ENCODE measurements at places on chromosomes 1 and 21. TPM values are rescaled to one million over a fixed set of nuclear protein-coding genes. Genes with fewer than 3 reads are reported as not detected.

Gene SLX9
- 9.7 TPM for polyA plus RNA-seq

- no peaks in the 10 kb centered on the region for H3K36me3 ChIP-seq
- H3K4me3 ChIP-seq: peak overlapping the region; percentile 86
- DNase-seq: peak; percentile 87
- no peaks in the 10 kb centered on the region for H3K27me3 ChIP-seq
Observed at GRCh38 chr1:154998818-154999570, 3.6 kb upstream of the ZBTB7B start.

Gene SPRR2B
- polyA plus RNA-seq: not detected

DNA sequence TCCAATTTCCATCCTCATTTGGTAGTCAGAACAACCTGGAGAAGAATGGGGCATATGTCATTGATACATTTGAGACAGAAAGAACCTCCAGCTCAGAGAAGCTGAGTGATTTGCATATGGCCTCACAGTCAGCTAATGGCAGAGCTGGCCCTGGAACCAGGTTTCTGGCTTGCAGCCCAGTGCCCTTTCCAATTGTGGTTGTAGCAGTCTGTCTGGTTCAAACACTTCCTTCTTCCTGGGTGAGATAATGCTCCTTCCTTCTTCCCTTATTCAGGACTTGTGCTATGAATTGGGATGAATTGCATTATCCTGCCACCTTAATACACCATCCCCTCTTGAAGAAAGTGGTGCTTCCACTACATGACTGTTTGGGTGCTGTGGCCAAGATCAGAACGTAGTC, 24.2 kb downstream of the SLC5A9 start:
- no peaks in the 10 kb centered on the region for H3K4me1 ChIP-seq
- H3K4me3 ChIP-seq: no peak overlapping the region
- no peaks in the 10 kb centered on the region for H3K27me3 ChIP-seq
- no peak overlapping the region for H3K27ac ChIP-seq
- DNase-seq: no peak

- H3K27ac ChIP-seq: peak overlapping the region; percentile 60
- no peak for DNase-seq
- peaks cover 35% of the 10 kb centered on the region for H3K4me1 ChIP-seq
- no peaks in the 10 kb centered on the region for H3K27me3 ChIP-seq
- no peaks in the 10 kb centered on the region for H3K36me3 ChIP-seq
- no peak overlapping the region for H3K4me3 ChIP-seq
Observed at GRCh38 chr1:21764615-21765423, 18.1 kb downstream of the USP48 start.

DNA sequence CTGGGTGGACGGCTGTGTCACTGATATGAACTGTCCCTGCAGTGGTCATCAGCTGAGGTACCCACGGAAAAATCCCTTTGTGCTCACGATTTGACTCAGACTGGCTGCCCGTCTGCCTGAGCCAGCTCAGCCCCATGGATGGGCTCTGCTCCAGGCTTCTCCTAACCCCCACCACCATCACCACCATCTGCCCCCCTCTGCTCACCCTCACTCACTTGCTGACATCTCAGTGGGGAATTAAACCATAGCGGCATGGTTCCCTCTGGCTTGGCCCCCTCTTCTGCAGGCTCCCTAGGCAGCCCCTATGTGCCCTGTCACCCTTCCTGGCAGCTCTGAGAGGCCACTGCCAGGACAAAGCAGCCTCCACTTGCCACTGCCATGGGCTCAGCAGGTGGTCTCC, 17.3 kb downstream of the SLC6A9 start:
- H3K27ac ChIP-seq: no peak overlapping the region
- no peaks in the 10 kb centered on the region for H3K27me3 ChIP-seq
- DNase-seq: no peak
- H3K4me3 ChIP-seq: no peak overlapping the region

DNA sequence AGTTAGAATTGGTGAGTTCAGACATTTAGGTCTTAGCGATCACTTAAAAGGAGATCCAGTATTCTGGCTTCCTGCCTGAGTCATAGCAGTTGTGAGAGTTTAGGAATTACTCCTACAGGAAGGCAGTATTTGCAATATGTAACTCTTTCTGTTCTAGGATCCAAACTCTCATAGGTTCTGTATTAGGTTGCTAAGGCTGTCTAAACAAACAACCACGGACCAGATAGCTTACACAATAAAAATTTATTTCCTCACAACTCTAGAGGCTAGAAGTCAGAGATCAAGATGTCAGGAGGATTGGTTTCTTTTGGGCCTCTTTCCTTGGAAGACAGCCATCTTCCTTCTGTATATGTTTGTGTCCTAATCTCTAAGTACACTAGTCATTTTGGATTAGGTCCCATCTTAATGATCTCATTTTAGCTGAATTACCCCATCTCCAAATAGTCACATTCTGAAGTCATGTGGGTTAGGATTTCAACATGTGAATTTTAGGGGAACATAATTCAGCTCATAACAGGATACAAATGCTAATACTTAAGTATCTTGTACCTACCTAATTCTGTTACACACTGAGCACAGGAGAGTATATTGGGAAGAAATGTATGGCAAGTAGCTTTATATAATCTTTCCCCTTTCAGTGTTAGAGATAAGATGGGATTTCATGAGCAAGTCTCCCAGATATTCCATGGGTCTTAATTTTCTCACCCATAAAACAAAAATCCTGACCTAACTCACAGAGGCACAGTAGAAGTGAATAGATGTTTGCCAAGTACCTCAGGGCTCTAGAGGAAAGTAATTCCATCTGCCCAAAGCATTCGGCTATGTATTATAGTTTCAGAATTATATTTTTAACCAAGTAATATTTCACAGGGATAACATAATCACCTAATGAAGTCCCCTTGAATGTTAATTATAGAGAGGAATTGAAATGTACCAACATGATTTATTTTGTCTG, 144.4 kb downstream of the PTBP2 start:
- no peak overlapping the region for H3K4me3 ChIP-seq
- no peaks in the 10 kb centered on the region for H3K27me3 ChIP-seq
- H3K36me3 ChIP-seq: no peaks in the 10 kb centered on the region
- no peak for DNase-seq
- H3K27ac ChIP-seq: peak overlapping the region; percentile 63

- DNase-seq: no peak
- H3K36me3 ChIP-seq: no peaks in the 10 kb centered on the region
- peaks cover 10% of the 10 kb centered on the region for H3K4me1 ChIP-seq
- H3K27ac ChIP-seq: no peak overlapping the region
Observed at GRCh38 chr1:31781756-31782371, 17.7 kb upstream of the ADGRB2 start.

- H3K4me1 ChIP-seq: no peaks in the 10 kb centered on the region
- H3K27ac ChIP-seq: no peak overlapping the region
- H3K27me3 ChIP-seq: peaks cover 35% of the 10 kb centered on the region
- no peaks in the 10 kb centered on the region for H3K36me3 ChIP-seq
- H3K4me3 ChIP-seq: no peak overlapping the region
Observed at GRCh38 chr1:29517251-29518086, 281.1 kb downstream of the PTPRU start.

DNA sequence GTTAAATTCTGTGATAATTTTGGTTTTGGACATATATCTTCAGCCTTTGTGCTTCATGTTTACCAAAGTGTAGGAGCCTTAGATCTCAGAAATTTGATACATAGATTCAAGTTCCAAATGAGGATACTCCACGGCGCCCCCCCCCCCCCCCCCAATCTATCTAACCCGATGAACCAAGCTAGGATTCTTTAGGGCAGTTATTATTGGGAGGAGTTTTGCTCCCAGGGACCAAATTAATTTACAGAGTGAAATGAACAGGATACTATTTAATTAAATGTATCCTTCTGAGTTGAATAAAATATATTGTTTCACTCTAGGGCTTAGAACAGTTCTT, 3.2 kb downstream of the USP25 start:
- peak overlapping the region; percentile 93 for H3K27ac ChIP-seq
- H3K4me1 ChIP-seq: peaks cover 59% of the 10 kb centered on the region
- H3K36me3 ChIP-seq: no peaks in the 10 kb centered on the region
- no peak for DNase-seq
- H3K27me3 ChIP-seq: no peaks in the 10 kb centered on the region

Gene GPR37L1
- 0.92 TPM for polyA plus RNA-seq

DNA sequence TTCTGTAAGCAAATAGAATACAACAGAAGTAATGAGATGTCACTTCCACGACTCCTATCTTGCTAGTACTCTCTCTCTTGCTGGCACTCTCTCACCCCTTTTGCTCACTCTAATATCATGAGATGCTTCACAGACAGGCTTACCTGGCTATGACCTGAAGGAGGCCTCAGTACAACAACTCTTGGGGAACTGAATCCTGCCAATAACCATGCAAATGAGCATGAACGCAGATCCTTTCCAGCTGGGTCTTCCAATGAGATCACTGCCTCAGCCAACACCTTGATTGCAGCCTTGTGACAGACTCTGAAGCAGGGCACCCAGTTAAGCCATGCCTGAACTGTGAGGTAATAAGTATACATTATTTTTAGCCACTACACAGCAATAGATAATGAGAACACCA, 53.1 kb upstream of the ADAR start:
- H3K27ac ChIP-seq: no peak overlapping the region
- H3K4me3 ChIP-seq: no peak overlapping the region
- H3K4me1 ChIP-seq: no peaks in the 10 kb centered on the region
- no peaks in the 10 kb centered on the region for H3K27me3 ChIP-seq

DNA sequence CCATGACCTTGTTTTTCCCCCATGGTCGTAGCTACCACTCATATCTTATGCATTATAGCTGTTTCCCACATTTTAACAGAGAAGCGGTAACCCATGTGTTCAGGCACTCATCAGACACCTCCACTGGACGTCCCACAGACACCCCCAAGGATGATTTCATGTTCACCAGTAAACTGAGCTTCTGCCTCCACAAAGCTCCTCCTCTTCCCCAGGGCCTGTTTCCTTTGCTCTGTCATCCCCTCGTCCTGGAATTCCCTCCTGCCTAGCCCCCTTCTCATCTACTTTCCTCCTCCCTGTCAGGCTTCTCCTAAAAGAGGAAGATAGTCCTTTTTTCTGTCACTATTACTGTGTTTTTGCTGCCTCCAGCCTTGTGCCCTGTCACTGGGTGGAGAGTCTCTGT, 111.2 kb downstream of the OMA1 start:
- DNase-seq: no peak
- H3K4me3 ChIP-seq: no peak overlapping the region
- peaks cover 11% of the 10 kb centered on the region for H3K4me1 ChIP-seq
- H3K27me3 ChIP-seq: no peaks in the 10 kb centered on the region
- no peaks in the 10 kb centered on the region for H3K36me3 ChIP-seq

- no peaks in the 10 kb centered on the region for H3K4me1 ChIP-seq
- no peak overlapping the region for H3K4me3 ChIP-seq
- no peak for DNase-seq
- H3K27me3 ChIP-seq: no peaks in the 10 kb centered on the region
Observed at GRCh38 chr1:14580986-14581385, 17.5 kb upstream of the KAZN start.

Gene CYB5RL
- 4.4 TPM for polyA plus RNA-seq

- H3K27me3 ChIP-seq: no peaks in the 10 kb centered on the region
- no peak overlapping the region for H3K27ac ChIP-seq
- no peak for DNase-seq
- no peaks in the 10 kb centered on the region for H3K36me3 ChIP-seq
Observed at GRCh38 chr1:184497959-184498723, 111.3 kb downstream of the C1orf21 start.

Gene NLRP3
- 1.1 TPM for polyA plus RNA-seq

Gene CRP
- polyA plus RNA-seq: not detected

DNA sequence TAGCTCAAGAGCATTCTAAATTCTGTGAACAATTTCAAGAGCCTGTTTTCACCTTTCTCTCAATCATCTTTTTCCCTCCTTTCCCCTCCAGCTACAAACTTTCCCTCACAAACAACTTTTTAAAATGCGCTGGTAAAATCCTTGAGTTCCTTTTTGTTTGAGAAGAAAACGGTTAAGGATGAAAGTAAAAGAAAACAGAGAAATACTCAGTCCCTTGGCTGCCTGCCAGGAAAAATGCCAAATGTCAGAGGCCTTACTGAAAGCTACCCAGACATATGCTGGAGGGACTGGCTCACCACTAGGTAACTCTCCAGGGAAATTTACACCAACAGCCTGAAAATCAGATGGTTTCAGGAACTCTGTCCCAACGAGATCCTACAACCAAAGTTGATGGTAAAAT, 11.0 kb upstream of the SERBP1 start:
- no peaks in the 10 kb centered on the region for H3K36me3 ChIP-seq
- H3K27ac ChIP-seq: peak overlapping the region; percentile 39
- H3K27me3 ChIP-seq: no peaks in the 10 kb centered on the region
- peak; percentile 74 for DNase-seq
- H3K4me1 ChIP-seq: peaks cover 10% of the 10 kb centered on the region
- no peak overlapping the region for H3K4me3 ChIP-seq

Gene KCNJ15
- not detected for polyA plus RNA-seq

Gene SPRR2G
- not detected for polyA plus RNA-seq

Gene RPE65
- not detected for polyA plus RNA-seq

GRCh38 chr1:233448109-233448689, 120.7 kb downstream of the MAP3K21 start:
- no peak overlapping the region for H3K27ac ChIP-seq
- H3K27me3 ChIP-seq: no peaks in the 10 kb centered on the region
- peaks cover 3% of the 10 kb centered on the region for H3K4me1 ChIP-seq
- H3K36me3 ChIP-seq: no peaks in the 10 kb centered on the region
- H3K4me3 ChIP-seq: no peak overlapping the region

- peak overlapping the region; percentile 87 for H3K27ac ChIP-seq
- no peaks in the 10 kb centered on the region for H3K27me3 ChIP-seq
- H3K4me1 ChIP-seq: peaks cover 42% of the 10 kb centered on the region
- H3K4me3 ChIP-seq: no peak overlapping the region
- H3K36me3 ChIP-seq: no peaks in the 10 kb centered on the region
Observed at GRCh38 chr1:204819495-204819894, 51.2 kb upstream of the NFASC start.

Gene RHD
- polyA plus RNA-seq: not detected

Gene TMEM201
- polyA plus RNA-seq: 1.2 TPM

DNA sequence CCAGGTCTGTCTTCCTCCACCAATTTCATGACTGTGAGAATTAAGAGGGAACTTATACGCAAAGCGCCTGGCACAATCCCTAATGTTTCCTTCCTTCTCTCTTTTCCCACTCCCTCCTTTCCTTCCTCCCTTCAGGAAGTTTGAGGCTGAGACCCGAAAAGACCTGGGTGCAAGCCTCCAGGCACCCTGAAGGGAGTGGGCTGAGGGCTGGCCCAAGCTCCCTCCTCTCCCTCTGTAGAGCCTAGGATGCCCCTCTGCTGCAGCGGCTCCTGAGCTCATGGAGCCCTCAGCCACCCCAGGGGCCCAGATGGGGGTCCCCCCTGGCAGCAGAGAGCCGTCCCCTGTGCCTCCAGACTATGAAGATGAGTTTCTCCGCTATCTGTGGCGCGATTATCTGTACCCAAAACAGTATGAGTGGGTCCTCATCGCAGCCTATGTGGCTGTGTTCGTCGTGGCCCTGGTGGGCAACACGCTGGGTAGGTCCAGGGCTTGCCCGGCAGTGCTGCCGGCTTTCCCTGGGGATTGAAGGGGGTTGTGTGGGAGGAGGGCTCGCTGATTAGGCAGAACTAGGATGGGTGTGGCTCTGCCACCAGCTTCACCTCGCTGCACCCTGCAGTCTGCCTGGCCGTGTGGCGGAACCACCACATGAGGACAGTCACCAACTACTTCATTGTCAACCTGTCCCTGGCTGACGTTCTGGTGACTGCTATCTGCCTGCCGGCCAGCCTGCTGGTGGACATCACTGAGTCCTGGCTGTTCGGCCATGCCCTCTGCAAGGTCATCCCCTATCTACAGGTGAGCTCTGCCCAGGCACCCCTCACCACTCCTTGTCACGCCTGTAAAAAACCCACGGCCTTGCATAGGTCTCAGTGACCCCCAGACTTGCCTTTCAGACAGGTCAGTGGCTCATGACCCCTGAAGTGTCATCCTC, 1.7 kb downstream of the HCRTR1 start:
- no peak overlapping the region for H3K4me3 ChIP-seq
- no peak overlapping the region for H3K27ac ChIP-seq
- H3K36me3 ChIP-seq: no peaks in the 10 kb centered on the region
- peaks cover 14% of the 10 kb centered on the region for H3K4me1 ChIP-seq

- H3K27ac ChIP-seq: no peak overlapping the region
- no peaks in the 10 kb centered on the region for H3K4me1 ChIP-seq
- H3K4me3 ChIP-seq: no peak overlapping the region
- DNase-seq: no peak
- no peaks in the 10 kb centered on the region for H3K36me3 ChIP-seq
Observed at GRCh38 chr1:248127653-248128052, 17.3 kb upstream of the OR2M5 start.
